ENCODE measurements at places on chromosomes 7 and 10.

GRCh38 chr10:125149036-125149679 lies 11.2 kb downstream of the CTBP2 start:
- no peak for DNase-seq

GRCh38 chr10:71135236-71135635 lies 77.1 kb upstream of the UNC5B start:
- no peak for DNase-seq

DNA sequence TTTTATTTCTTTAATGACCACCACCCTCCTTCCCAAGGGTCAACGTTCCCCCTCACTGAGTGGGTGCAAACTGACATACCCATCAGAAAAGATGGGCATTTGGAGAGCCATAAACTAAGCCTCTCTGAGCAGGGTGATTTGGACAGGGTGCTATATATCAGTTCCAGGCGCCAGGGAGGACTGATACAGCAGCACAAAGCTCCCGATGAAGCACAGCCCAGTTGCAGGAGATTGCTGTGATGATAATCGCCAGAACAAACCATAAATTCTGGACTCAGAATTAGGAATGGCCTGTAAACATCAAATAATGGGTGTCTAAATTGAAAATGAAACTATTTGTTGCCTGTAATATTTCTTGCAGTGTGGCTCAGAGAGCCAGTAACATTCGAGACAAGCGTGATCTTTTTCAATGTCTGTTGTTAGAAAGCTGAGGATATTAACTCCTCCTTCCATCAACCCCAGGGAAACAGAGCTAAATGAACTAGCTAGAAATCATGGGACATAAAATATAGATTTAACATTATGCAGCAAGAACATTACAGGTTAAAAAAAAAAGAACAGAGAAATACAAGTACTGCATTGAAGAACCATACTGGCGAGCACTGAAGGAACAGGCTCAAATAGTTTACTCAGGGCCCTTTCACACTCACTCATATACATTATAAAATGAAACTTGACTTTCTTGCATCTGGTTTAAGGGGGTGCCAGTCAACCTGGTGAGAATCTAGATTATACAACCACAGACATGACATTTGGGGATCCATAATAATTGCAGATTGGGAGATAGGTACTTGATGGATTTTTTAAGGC lies 137.5 kb upstream of the LRRTM3 start:
- no peak for DNase-seq

DNA sequence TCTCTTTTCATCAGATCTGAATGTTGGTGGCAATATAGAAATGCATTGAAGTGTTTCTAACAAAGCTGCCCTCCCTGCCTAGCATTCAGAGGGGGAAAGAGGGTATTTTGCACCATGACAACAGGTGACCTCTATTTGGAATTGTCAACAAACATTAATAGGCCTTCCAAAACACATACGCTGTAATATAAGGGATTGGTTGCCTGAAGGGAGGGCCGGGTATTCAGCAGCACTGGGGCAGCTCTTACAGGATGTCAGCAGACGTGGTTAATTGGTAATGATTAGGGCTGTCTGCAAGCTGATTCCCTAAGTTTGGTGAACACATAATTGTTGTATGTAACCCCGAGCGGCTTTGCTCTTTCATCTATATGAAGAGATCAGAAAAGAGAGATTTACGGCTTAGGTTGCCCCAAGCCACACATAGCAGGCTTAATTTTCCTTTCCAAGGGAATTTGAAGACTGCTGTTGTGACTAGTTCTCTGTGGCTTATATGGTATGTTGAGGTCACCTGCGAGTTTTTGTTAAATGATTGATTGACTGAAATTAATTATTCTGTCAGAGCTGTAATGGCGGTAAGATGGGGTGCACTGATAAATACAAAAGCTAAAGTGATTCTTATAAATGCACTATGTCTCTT lies 759.3 kb downstream of the LRMDA start:
- DNase-seq = no peak

GRCh38 chr10:54091237-54091636 lies 709.8 kb downstream of the PCDH15 start:
- DNase-seq = no peak

DNA sequence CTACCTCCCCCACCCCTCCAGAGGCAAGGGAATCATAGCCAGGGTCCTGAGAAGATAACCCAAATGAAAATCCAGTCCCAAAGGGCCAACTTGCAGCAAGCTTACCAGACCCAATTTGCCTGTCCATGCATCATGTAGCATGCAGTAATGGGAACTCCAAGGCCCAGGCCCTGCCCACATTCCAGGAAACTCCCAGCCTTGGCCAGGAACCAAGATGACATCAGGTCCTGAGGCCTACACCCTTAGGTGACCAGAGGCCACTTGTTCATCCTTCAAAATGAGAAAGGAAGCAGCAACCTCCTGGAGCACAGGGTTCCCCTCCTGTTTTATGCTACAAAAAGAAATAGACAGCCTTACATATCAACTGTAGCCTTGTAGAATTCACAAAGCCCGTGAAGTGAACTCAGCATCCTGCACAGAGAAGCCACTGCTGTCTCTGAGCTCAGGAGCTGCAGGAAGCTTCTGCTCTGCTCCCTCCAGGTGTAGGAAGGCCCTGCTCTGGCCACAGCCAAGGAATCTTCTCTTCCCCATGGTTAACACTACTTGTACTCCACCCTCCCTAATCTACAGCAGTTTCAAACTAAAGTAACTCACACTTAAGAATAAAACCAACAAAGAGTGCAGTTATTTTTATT lies 30.3 kb upstream of the GRB10 start:
- no peak for DNase-seq

- no peak for DNase-seq
These were observed 41.9 kb downstream of the NKX6-2 start for GRCh38 chr10:132743925-132744490.

- no peak for DNase-seq
These were observed 58.0 kb downstream of the AKR1B1 start for GRCh38 chr7:134400859-134401258.

- DNase-seq = no peak
These were observed 37.6 kb downstream of the PITRM1 start for GRCh38 chr10:3135006-3135405.

- peak; percentile 37 for DNase-seq
These were observed 3.9 kb upstream of the NRF1 start for GRCh38 chr7:129607471-129608120.

- DNase-seq = no peak
These were observed 29.6 kb downstream of the MAD1L1 start for GRCh38 chr7:2202901-2203765.

- DNase-seq = no peak
These were observed 73.2 kb upstream of the CCAR1 start for GRCh38 chr10:68647672-68648341.

GRCh38 chr10:94546049-94546900 lies 687 bp downstream of the HELLS start:
- DNase-seq = no peak

DNA sequence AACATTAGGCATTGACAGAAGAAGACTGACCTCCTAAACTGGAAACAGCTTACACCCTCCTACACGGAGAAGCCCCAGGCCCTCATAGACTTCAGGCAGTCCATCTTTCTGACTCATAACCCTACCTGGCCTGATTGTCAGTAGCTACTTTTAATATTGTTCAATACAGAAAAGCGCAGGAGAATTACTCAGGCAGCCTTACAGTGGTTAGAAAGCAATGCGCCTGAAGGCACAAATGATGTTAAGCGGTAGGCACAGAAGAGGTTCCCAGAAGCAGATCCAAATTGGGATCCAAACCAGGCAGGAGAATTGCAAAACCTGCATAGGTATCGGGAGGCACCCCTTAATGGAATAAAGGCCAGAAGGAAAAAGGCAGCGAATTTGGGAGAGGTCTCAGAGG lies 5.4 kb upstream of the CYREN start:
- no peak for DNase-seq

DNA sequence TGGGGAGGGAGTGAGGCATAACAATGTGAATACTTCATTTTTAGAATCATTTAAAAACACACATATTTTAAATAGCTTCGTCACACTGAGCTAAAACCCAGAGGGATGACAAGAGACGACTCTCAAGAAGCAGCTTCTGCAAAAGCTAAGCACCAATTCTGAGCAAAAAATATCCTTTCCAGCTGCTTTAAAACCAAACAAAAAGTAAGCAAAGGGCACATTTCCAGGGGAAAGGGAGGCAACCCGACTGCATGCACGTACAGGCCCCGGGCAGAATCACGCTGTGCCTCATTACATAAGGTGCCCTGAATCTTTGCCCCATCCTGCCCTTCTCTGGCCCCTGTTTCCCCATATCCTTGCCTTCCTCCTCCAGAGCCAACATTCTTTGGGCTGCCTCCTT lies 78.4 kb downstream of the DGKI start:
- no peak for DNase-seq

DNA sequence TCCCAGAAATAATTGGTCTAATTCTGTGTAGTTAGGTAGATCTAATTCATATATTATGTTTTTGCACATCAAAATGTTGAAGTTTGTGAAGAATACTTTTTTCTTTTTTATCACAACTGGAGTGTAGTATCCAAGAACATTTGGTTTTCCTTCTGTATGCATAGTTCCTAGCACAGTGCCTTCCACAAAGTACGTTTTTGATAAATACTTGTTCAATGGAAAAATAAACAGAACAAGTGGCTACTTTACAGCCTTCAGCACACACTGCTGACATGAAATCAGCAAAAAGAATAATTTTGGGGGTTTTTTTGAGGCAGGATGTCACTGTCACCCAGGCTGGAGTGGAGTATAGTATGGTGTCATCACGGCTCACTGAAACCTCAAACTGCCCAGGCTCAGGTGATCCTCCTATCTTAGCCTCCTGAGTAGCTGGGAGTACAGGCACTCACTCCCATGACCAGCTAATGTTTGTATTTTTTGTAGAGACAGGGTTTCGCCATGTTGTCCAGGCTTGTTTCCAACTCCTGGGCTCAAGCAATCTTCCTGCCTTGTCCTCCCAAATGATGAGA lies 27.9 kb downstream of the TARP start:
- no peak for DNase-seq

DNA sequence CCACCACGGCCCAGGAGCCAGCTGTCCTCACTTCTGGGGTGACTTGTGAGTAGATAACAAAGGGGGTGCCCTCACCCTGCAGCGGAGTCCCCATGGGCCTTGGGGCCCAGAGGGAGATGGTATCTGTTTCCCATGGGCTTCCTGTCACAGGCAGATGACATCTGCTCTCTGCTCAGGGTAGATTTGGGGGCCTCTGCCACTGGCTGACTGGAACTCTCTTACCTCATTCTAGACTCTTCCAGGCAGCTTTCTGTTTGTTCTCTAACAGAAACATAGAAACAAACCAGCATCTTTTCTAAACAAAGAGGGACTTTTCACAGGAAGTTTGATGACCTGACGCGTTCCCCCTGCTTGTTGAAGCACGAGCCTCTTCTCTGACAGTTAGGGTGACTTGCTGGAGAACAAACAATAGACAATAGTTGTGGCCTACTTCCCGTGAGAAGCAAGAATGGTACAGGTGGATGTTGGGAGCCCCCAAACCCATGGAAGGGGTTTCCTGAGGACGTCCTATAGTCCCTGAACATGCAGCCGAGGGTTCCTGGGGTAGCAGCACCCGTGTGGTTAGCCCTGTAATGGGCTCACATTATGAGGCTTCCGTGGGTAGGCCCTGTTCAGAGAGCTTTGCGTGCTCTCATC lies 61.6 kb downstream of the GRK5 start:
- DNase-seq = peak; percentile 43

- no peak for DNase-seq
These were observed 32.8 kb downstream of the ADRA2A start for GRCh38 chr10:111109501-111110242.

GRCh38 chr10:61160253-61160652 lies 216.3 kb upstream of the RHOBTB1 start:
- DNase-seq = no peak

DNA sequence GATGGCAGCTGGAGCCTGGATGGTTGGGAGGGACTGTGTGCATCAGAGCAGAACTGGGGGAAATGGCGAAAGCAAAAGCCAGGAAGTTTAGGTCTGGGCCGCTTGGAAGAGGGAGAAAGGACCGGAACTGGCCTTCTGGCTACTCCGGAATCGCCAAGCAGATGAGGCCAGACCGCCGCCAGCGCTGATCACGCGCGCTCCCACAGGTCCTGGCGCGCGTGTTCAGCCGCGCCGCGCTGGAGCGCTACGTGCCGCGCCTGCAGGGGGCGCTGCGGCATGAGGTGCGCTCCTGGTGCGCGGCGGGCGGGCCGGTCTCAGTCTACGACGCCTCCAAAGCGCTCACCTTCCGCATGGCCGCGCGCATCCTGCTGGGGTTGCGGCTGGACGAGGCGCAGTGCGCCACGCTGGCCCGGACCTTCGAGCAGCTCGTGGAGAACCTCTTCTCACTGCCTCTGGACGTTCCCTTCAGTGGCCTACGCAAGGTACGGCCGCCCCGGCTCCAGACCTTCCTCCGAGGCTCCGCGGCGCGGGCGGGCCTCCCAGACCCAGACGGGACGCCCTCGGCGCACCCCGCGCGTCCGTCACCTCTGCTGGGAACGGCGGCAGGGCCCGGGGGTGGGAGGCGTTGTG lies 2.0 kb downstream of the CYP26C1 start:
- no peak for DNase-seq

GRCh38 chr7:143222782-143223181 lies 945 bp downstream of the TAS2R40 start:
- no peak for DNase-seq
